ENCODE measurements at places on chromosomes 12 and 14.

DNA sequence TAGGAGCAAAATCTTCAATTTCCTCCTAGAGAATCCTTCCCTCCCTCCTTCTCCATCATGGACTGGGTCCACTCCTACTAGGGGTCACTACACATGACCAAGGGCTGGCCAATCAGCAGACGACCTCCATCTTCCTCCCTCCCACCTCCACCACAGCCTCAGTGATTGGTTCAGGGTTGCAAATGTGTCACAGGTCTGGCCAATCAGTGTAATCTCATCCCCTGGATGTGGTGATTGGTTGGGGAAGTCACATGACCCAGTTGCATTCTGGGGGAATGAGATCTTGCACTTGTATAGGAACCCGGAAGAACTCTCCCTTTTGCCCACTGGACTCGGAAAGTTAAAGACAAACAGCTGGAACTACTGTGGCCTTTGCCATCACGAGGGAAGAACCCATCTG lies 169.2 kb downstream of the PIWIL1 start:
- DNase-seq = no peak

- no peak for DNase-seq
Observed at GRCh38 chr12:60522684-60523400, 927.0 kb downstream of the SLC16A7 start.

DNA sequence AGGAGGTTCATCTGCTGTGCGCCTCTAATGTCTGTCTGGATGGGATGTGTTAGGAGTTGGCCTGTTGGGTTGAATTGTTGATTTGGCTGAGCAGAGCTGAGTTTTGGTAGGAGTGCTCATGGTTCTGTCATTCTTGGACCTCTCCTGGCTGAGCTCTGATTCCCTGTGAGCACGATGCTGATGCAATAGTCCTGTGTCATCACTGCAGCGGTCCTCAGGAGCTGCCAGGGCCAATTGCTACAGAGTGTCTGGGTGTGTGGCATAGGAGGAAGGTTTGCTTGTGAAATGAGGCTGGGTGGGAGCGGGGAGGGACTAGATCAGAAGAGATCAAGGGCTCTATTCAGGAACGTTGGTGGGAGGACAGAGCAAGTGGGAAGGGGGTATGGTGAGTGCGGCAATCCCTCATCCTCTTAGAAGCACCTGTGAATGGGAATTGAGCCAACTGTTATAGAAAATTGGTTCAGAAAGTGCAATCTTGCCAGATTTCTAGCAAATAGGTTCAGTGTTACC lies 21.2 kb downstream of the PEX5 start:
- DNase-seq = no peak

DNA sequence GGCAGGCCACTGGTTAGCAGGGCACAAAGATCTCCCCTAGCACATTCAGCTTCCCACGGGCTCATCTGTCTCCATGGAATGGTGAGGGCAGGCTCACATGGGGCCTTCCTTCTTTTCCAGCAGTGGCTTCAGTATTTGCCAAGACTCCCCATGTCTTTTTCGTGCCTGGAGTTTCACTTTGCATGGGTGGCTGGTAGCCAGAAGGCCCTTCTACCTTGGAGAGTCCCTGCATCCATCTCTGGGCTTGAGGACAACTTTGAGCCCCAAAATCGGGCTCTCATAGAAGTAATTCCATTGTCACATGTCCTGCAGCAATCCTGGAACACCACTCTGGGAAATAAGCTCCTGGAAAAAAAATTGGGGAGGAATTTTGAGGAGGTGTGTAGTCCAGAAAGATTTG lies 42.1 kb downstream of the NFKBIA start:
- DNase-seq = no peak

DNA sequence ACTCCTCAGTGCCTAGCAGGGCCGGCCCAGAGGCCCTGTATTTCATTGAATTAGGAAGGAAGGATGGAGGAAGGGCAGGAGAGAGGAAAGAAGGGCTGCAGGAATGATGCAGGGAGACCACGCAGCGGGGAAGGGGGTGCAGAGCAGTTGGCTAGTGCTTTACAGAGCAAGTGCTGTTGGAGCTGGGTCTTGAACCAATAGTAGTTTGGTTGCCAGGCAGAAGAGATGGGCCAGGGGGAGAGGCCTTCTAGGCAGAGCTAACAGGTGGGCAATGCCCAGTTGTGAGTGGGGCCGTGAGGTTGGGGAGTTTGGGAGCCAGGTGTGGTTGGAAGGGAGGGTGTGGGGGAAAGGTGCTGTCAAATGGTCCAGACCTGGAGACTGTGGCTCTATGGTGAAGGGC lies 39.1 kb upstream of the SRSF5 start:
- no peak for DNase-seq

DNA sequence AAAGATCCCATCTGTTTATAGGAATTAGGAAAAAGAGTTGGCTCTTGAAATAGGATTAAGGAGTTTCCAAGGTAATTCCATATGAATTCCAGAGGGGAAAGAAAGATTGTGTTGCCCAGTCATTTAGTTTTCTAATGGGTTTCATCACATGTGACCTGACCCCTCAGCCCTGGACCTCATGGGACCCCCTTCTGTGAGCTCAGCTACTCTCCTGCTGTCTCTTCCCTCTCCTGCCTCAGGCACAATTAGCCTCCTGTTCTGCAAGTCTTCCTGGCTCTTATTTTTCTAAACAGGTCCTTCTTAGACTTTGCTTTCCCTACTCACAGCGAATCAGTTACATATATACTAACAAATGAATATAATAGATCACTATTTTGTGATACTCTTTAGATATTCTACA lies 237.7 kb downstream of the TRHDE start:
- DNase-seq = no peak

GRCh38 chr14:73717711-73718417 lies 3.7 kb upstream of the PNMA1 start:
- DNase-seq = no peak

DNA sequence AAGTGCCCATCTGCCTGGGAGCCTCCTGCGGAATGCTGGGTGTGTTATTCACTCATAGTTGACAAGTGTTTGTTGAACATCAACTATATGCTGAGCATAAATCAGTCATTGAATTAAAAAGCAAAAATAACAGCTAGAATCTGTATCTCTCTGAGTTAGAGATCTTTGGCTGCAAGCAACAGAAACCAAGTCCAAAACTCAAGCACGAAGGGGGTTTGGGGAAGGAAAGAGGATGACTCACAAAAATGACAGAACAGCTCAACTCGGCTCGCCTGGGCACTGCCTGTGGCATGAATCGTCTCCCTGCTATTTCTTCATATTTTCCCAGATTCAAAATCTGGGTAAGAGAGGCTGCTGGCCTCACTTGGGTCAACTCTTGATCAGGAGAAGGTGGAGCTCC lies 72.6 kb upstream of the NCOR2 start:
- DNase-seq = peak; percentile 55

DNA sequence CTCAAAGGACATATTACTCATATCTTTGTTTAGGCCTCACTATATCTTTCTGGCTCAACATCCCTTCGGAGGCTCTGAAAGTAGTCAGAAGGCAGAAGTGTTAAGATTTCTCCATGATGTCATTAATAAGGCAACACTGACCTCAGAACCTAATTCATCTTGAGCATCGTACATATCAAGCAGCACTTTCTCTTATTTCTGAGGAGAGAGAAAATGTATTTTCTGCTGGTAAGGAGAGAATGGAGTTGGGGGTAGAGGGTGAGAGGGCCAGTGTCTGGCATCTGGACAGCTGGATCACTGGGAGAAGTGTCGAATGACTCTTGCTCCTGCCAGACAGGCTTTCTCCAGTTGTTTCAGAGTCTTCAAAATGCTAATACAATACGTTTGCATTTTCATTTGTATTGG lies 213.2 kb upstream of the PRICKLE1 start:
- no peak for DNase-seq

- no peak for DNase-seq
Observed at GRCh38 chr12:47087088-47087688, 7.4 kb upstream of the AMIGO2 start.

- no peak for DNase-seq
Observed at GRCh38 chr12:82174383-82174782, 183.8 kb downstream of the CCDC59 start.

- no peak for DNase-seq
Observed at GRCh38 chr12:50918584-50919316, 33.6 kb upstream of the HIGD1C start.

GRCh38 chr12:91986084-91986483 lies 159.6 kb downstream of the BTG1 start:
- DNase-seq = peak; percentile 36

DNA sequence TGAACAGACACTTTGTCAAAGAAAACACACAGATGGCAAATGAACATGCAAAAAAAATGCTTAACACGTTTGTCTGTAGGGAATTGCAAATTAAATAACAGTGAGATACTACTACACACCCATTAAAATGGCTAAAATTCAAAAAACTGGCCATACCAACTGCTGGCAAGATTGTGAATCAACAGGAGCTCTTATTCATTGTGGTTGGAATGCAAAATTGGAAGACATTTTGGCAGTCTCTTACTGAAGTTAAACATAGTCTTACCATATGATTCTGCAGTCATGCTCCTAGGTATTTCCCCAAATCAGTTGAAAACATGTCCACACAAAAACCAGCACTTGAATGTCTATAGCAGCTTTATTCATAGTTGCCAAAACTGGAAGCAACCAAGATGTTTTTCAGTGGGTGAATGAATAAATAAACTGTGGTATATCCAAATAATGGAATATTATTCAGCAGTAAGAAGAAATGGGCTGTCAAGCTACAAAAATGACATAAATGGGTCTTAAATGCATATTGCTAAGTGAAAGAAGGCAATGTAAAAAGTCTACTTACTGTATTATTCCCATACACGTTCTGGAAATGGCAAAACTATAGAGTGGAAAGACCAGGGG lies 91.4 kb downstream of the PLEKHA5 start:
- DNase-seq = no peak

GRCh38 chr12:122080149-122081082 lies 1.9 kb downstream of the MLXIP start:
- DNase-seq = no peak

DNA sequence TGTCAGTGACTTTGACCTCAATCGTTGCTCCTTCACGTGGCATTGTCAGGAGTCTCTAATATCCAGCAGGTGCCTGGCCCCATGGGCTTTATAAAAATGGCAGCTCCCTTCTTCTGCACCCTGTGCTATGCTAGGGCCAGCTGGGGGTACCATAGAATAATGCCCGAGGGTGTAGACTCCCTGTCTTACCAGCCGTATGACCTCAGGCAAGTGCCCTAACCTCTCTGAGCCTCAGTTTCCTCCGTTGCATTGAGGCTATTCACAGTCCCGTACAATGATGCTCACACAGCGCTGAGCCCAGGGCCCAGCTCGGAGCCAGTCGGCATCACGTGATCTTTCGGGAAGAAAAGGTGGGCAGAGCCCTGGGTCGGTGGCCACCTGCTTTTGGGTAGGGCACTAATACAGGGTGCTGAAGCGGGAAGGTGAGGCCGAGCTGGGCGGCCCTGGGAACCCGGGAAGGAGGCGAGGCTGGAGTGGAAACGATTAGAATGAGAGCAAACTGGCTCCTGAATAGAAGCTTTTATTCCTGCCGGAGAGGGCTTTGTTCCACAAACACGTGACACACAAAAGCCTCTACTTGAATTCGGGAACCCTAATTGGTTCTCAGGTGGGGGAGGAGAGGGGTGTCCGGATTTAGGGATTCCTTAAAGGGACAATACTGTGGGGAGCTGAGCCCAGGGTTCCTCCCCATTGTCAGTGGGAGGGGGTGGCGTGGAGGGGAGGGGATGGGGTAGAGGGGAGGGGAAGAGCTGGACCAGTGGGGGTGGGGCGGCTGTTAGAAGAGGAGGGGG lies 19.9 kb upstream of the MSI1 start:
- DNase-seq = no peak

DNA sequence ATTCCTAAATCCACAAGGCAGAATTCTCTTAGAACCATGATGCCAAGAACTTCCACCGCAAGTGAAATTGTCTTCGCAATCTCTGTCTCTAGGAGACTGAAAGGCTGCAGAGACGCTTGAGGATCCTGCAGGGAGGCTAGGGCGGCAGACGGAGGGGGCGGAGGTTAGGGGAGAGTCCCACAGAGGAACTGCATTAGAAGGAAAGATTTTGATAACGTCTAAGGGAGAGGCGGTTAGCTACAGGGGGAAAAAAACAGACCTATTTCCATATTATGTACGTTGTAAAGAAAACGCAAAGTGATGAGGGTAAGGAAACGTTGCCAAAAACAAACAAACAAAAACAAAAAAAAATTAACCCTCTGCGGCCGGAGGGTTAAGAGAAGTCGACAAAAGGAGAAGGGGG lies 595 bp downstream of the KLHL28 start:
- peak; percentile 45 for DNase-seq

Measured in kidney capillary endothelial cell (primary cell).